Endothelial cell of umbilical vein (primary cell): ENCODE measurements at places on chromosomes 16 and 17. TPM values are rescaled to one million over a fixed set of nuclear protein-coding genes. Genes with fewer than 3 reads are reported as not detected.
A peak's percentile ranks its signal among the peaks of the same experiment; 100 is the strongest.

DNA sequence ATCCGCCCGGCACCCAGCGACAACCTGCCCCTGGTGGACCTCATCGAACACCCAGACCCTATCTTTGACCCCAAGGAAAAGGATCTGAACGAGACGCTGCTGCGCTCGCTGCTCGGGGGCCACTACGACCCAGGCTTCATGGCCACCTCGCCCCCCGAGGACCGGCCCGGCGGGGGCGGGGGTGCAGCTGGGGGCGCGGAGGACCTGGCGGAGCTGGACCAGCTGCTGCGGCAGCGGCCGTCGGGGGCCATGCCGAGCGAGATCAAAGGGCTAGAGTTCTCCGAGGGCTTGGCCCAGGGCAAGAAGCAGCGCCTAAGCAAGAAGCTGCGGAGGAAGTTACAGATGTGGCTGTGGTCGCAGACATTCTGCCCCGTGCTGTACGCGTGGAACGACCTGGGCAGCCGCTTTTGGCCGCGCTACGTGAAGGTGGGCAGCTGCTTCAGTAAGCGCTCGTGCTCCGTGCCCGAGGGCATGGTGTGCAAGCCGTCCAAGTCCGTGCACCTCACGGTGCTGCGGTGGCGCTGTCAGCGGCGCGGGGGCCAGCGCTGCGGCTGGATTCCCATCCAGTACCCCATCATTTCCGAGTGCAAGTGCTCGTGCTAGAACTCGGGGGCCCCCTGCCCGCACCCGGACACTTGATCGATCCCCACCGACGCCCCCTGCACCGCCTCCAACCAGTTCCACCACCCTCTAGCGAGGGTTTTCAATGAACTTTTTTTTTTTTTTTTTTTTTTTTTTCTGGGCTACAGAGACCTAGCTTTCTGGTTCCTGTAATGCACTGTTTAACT lies 1.0 kb downstream of the NOG start:
- peak overlapping the region; percentile 66 for H3K4me3 ChIP-seq
- peak; percentile 19 for DNase-seq
- H3K4me1 ChIP-seq: peaks cover 23% of the 10 kb centered on the region
- H3K36me3 ChIP-seq: no peaks in the 10 kb centered on the region

The SCGB1C2 gene
- polyA plus RNA-seq: not detected in 2 replicates

The NPIPA8 gene
- polyA plus RNA-seq: 17.5 and 18.5 TPM in 2 replicates

- no peaks in the 10 kb centered on the region for H3K36me3 ChIP-seq
- no peaks in the 10 kb centered on the region for H3K4me1 ChIP-seq
- no peaks in the 10 kb centered on the region for H3K27me3 ChIP-seq
- no peak overlapping the region for H3K4me3 ChIP-seq
Measured at GRCh38 chr17:73555199-73555960, 88.9 kb downstream of the SDK2 start.

GRCh38 chr17:44642834-44643233 lies 13.4 kb upstream of the MEIOC start:
- no peaks in the 10 kb centered on the region for H3K4me1 ChIP-seq
- H3K27ac ChIP-seq: no peak overlapping the region
- DNase-seq: no peak
- no peaks in the 10 kb centered on the region for H3K36me3 ChIP-seq
- no peak overlapping the region for H3K4me3 ChIP-seq

GRCh38 chr16:54135361-54136275 lies 151.0 kb downstream of the IRX3 start:
- no peaks in the 10 kb centered on the region for H3K27me3 ChIP-seq
- no peaks in the 10 kb centered on the region for H3K36me3 ChIP-seq
- H3K4me3 ChIP-seq: no peak overlapping the region
- peak overlapping the region; percentile 93 for H3K27ac ChIP-seq
- DNase-seq: peak; percentile 51
- peaks cover 16% of the 10 kb centered on the region for H3K4me1 ChIP-seq

DNA sequence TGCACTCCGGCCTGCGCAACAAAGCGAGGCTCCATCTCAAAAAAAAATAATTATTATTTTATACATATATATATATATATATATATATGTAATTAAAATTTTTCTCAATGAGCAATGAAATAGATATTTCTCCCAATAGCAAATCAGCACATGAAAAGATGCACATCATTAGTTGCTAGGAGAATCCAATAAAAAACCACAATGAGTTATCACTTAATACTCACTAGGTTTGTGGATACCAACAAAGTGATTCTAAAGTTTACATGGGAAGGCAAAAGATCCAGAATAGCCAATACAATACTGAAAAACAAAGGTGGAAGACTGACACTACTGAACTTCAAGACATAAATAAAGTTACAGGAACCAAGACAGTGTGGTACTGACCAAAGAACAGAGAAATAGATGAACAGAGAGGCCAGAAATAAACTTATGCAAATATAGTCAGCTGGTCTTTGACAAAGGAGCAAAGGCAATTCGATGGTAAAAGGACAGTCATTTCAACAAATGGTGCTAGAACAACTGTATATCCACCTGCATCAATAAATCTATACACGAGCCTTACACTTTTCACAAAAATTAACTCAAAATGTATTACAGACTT lies 13.6 kb downstream of the SMG6 start:
- no peaks in the 10 kb centered on the region for H3K4me1 ChIP-seq
- no peak overlapping the region for H3K27ac ChIP-seq
- H3K4me3 ChIP-seq: no peak overlapping the region
- no peak for DNase-seq
- H3K27me3 ChIP-seq: no peaks in the 10 kb centered on the region

DNA sequence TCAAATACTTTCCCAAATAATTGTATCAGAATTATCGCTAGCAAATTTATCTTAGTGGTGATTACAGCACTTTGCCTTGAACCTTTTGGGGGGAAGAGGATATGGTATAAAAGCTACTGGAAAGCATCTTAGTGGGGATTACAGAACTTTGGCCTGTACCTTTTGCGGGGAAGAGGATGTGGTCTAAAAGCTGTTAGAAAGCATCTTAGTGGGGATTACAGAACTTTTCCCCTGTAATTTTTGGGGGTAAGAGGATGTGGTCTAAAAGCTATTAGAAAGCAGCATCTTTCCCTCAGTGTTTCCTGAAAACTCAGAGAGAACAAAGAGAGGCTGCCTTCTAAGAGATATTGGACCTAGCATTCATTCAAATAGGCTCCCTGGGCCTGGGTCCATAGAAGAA lies 4.1 kb downstream of the SLFN12 start:
- DNase-seq: no peak
- peaks cover 17% of the 10 kb centered on the region for H3K4me1 ChIP-seq
- no peak overlapping the region for H3K4me3 ChIP-seq
- H3K36me3 ChIP-seq: no peaks in the 10 kb centered on the region
- H3K27ac ChIP-seq: no peak overlapping the region
